ENCODE measurements at places on chromosomes 5 and 9.

DNA sequence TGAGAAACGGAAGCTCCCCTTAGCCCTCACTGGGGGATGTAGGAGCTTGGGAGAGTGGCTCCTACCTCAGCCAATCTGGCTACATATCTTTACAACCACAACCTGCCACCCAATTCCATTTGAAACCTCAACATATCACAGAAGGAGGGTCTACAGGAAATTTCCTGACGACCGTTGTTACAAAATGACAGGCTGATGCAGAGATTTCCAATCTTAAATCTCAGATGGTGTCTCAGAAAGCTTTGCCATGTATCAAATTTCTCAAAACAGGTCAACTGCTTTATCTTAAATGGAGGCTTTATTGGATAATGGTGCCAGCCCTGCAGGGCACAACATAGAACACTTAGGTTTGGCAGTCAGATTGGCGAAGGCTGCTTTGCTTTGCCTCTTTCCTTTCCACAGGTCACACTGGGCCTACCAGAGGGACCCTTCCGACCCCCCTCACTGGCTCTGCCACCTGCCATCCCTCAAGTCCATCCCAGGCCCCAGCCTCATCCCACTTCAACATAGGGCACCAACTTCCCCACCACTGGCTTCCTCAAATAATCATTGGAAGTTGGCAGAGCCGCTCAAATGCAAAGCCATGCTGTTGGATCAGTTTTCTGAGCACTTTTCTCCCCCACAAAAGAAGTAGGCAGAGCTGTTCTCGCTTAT is 11.1 kb upstream of the SPATA31E1 start:
- DNase-seq, result no peak

- peak; percentile 16 for DNase-seq
These were observed 639 bp downstream of the INVS start for GRCh38 chr9:100099722-100100042.

GRCh38 chr5:112533362-112533761 is 114.3 kb upstream of the EPB41L4A start:
- DNase-seq, result no peak

- DNase-seq, result no peak
These were observed 239.9 kb downstream of the FSTL4 start for GRCh38 chr5:133372293-133372937.

DNA sequence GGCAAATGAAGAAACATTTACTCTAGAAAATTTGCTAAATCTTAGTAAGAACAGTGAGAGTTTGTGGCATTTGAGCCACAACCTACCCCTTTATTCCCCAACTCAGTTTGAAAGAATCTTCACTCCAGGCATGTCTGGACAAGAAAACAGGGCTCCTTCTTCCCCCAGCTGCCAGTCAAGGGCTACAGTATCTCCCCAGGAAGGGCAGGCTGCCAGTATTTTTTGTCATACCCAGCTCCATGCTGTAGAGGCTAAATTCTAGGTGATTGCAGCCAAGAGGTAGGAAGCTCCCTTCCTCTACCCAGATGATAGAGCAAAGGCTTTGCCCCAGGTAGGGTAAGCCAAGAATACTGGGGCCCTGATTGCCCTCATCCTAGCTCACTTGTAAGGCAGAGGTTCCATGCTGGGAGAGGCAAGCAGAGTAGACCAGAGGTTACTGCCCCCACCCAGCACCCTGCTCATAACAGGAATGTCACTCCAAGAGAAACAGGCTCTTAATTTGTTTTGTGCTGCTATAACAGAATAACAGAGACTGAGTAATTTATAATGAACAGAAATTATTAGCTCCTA is 20.0 kb upstream of the GRPEL2 start:
- DNase-seq, result no peak
